ENCODE measurements at places on chromosomes 7 and 10. TPM values are rescaled to one million over a fixed set of nuclear protein-coding genes. Genes with fewer than 3 reads are reported as not detected.

Gene BLVRA
- total RNA-seq, result 67.6 TPM

Gene MSMB
- not detected for total RNA-seq

Gene TMEM196
- total RNA-seq, result not detected

Gene STEAP1B
- total RNA-seq, result 25.9 TPM

Gene ZNF735
- not detected for total RNA-seq

Gene ADAM12
- 28.8 TPM for total RNA-seq

Gene CCDC146
- total RNA-seq, result 2.2 TPM

Gene GRB10
- total RNA-seq, result 45.5 TPM

Gene GRID2IP
- total RNA-seq, result not detected

Measured in smooth muscle cell of trachea (primary cell).